ENCODE measurements at places on chromosomes 2 and 18.

DNA sequence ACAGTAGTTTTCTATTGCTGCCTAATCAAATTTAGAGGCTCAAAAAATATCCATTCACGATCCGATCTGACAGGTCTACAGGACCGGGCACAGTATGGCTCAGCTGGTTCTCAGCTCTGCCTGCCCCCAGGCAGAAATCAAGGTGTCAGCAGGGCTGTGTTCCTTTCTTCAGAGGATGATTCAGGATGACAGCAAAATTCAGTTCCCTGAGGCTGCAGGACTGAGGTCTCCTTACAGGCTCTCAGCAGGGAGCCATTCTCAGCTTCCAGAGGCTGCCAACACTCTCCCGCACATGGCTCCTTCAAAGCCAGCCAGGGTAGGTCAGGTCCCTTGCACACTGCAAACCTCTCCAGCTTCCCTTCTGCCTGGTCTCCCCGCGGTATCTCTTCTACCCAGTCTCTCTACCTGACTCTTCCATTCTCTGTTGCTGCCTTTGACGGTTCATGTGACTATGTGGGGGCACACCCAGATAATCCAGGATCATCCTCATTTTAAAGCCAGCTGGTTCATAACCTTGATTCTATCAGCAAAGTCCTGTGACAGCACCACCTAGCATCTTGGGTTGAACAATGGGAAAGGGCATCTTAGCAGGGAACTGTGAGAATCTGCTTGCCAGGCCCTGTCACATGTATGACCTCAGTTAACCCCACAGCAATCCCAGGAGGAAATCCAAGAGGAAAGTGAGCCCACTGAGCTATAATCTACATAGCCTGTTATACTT, 50.4 kb downstream of the UXS1 start:
- DNase-seq, result no peak

GRCh38 chr2:40204268-40204667, 247.6 kb downstream of the SLC8A1 start:
- no peak for DNase-seq

DNA sequence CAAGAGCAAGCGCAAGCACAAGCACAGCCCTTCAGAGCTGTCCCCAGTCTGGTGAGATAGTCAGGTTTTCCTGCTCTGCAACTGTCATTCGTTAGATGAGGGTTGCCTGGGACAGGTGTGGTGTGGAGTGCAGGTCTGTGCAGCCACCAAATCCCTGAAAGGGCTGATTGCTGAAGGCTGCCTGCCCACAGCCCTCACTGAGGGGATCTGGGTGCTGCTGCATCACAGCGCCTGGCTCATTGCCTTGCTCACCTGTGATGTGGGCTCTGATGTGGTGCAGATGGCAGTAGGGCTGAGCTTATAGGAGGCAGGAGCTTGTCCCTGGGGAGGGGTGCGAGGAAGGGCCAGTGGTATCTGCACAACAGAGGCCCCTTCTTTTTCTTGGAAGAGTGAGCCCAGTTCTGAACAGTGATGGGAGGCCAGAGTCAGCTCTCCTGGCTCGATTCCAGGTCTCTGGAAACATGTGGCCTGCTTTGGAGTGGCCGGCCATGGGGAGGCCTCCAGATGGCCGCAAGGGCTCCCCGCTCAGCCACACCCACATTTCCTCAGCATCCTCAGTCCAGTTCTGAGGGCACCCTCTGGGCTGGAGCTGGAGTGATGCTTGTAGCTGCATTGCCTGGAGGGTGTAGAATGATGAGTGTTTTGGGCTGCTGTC, 11.4 kb downstream of the UBE2F start:
- DNase-seq, result no peak

DNA sequence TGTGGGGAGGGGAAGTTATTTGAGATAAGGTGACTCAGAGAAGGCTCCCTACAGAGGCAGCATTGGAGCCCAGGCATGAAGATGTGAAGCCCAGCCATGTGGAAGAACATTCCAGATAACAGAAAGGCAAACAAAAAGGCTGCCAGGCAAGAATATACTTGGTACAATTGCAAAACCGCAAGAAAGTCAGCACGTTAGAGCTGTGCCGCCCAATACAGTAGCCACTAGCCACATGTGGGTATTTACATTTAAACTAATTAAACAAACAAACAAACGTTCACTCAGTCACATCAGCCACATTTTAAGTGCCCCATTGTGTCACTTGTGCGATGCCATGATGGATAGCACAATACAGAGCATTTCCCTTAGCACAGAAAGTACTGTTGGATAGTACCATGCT, 179.6 kb downstream of the SATB2 start:
- no peak for DNase-seq

- no peak for DNase-seq
These were observed 258.8 kb downstream of the GBX2 start for GRCh38 chr2:235909358-235909757.

DNA sequence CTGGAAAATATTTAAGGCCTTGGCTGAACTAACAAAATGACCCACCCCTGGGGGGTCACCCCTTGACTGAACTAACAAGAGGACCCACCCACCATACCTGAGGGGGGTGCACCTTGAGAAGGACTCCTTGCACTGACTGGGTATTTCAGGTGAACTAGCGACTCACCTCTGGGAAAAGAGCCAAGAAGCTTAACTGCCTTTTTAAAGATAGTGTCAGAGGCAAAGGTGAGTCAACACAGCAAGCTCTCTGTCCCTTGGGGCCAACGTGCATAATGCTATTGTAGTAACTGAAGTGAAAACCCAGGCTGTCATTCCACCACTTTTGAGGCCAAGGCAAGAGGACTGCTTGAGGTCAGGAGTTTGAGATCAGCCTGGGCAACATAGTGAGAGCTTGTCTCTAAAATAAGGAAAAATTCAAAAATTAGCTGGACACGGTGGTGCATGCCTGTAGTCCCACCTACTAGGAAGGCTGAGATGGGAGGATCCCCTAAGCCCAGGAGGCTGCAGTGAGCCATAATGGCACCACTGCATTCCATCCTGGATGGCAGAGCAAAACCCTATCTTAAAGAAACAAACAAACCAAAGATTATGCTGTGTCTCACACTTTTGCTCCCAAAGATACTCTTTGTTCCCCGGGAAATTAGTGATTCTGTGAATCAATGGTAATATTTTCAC, 36.4 kb upstream of the ZCCHC2 start:
- DNase-seq, result no peak

- DNase-seq, result no peak
These were observed 37.2 kb downstream of the CLASP1 start for GRCh38 chr2:121611730-121612705.

DNA sequence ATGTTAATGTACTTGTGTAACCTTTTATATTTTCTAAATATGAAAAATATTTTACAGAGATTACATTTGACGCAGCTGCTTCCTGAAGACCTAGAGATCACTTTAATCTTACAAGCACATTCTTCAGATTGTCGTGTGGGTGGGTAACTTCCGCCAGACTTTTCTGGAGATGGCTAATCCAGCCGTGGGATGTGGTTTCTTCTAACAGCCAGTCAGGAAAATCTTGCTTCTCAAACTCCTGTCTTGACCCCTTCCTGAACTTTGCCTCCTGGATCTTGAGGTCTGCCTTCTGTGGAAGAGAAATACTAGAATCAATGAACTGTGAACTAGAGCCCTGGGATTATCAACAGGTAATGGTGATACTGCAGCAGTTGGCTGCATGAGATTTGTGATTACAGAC, 401.6 kb upstream of the TNP1 start:
- no peak for DNase-seq

DNA sequence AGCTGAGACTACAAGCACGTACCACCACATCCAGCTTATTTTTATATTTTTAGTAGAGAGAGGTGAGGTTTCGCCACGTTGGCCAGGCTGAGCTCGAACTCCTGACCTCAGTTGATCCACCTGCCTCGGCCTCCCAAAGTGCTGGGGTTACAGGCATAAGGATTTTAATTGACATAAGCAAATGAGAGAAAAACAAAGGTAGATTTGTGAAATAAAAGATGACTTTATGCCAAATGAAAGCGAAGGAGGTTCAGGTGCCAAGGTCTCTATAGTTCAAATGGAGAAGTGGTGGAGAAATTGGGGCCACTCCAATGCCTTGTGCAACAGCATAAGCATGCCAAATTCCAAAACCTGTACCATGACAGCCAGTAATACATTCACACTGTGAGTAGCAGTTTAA, 180.6 kb downstream of the MREG start:
- no peak for DNase-seq

- DNase-seq, result no peak
These were observed 328 bp upstream of the PASK start for GRCh38 chr2:241149675-241149924.

DNA sequence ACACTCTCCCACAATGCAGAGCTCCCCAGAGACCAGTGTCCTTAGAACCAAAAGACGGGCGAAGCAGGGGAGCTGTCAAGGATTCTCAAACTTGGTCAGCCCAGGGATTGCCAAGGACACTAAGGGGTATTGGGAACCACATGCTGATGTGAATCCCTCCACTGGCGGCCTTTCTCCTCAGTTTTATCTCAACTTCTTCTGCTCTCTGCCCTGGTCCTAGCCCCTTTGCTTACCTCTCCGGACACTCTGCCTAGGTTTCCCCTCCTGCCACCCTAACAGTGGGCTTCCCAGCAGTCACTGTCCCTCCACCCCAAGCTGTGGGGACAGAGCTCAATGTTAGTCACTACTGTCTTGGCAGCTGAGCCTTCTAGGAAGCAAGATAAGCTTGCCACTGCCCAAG, 61.1 kb downstream of the POLR1A start:
- no peak for DNase-seq

GRCh38 chr2:221075203-221075602, 496.9 kb downstream of the EPHA4 start:
- no peak for DNase-seq

DNA sequence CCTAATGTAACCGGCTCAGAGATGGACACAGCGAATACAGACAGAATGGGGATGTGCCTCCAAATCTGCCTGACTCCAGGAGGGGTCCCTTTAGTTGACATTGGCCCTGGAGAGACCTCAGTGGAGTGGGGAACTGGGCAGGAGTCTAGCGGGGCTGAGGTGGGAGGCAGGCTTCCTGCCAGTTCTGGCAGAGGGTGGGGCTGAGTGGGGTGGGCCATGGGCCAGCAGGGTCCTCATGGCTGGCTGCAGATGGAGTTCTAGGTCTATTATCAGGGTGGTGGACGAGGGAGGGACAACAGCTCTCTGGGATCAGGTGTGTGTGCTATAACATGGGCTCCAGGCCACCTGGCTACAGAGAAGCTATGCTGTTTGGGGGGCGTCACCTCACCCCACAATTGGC, 21.1 kb downstream of the PROC start:
- no peak for DNase-seq

- DNase-seq, result no peak
These were observed 27.9 kb downstream of the IWS1 start for GRCh38 chr2:127498386-127498785.

GRCh38 chr2:240235811-240236210, 95.4 kb upstream of the OTOS start:
- DNase-seq, result no peak

- DNase-seq, result no peak
These were observed 807 bp downstream of the GAREM1 start for GRCh38 chr18:32469691-32470459.

All from GOT3 (cell line).